Stimulated activated CD8-positive, alpha-beta memory T cell treated with anti-CD3 and anti-CD28 coated beads, Interleukin-2, amount 100 ng/mL, for 48 hours (primary cell): ENCODE measurements at places on chromosomes 12 and 14.

GRCh38 chr12:56104109-56104814 is at the start of gene PA2G4:
Gene PA2G4 (plus strand): TSS chr12:56104559. CDS start chr12:56104738, 179 bp downstream.
- DNase-seq = peak; percentile 96

GRCh38 chr12:102321305-102322082 is 123.9 kb upstream of the PMCH start:
- DNase-seq = no peak

- no peak for DNase-seq
These were observed 30.6 kb downstream of the ATF7IP start for GRCh38 chr12:14396071-14396470.

- no peak for DNase-seq
These were observed 25.0 kb downstream of the PRICKLE1 start for GRCh38 chr12:42564556-42564955.

DNA sequence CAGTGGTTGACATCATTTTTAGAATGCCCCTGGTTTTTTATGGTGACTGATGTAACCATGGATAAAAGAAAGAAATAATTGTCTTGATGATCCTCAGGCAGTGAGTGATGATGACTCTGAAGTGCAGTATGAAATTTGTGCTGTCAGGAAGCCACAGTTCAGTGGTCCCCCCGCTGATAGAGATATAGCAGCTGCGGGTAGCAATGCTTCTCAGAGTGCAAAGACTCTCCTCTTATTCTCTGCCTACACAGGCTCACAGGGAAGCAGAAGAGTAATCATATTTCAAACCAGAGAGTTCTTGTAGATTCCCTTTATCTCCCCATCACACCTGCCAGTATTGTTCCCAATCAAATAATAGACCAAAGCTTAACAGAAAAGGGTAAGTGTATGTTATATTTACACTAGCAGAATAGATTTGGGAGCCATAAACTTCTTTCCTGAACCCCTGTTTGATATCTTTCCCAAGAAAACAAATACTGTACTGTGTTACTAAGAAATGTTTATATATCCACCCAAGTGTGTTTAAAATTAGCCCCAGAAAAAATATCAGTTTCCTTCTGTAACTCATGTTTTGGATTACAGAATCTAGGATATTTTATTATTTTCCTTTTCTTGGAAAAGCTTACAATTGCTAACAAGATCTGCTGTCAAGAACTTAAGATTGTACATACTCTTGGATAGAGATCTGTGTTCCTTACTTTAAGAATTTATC is 1817.4 kb upstream of the FLRT2 start:
- DNase-seq = no peak

DNA sequence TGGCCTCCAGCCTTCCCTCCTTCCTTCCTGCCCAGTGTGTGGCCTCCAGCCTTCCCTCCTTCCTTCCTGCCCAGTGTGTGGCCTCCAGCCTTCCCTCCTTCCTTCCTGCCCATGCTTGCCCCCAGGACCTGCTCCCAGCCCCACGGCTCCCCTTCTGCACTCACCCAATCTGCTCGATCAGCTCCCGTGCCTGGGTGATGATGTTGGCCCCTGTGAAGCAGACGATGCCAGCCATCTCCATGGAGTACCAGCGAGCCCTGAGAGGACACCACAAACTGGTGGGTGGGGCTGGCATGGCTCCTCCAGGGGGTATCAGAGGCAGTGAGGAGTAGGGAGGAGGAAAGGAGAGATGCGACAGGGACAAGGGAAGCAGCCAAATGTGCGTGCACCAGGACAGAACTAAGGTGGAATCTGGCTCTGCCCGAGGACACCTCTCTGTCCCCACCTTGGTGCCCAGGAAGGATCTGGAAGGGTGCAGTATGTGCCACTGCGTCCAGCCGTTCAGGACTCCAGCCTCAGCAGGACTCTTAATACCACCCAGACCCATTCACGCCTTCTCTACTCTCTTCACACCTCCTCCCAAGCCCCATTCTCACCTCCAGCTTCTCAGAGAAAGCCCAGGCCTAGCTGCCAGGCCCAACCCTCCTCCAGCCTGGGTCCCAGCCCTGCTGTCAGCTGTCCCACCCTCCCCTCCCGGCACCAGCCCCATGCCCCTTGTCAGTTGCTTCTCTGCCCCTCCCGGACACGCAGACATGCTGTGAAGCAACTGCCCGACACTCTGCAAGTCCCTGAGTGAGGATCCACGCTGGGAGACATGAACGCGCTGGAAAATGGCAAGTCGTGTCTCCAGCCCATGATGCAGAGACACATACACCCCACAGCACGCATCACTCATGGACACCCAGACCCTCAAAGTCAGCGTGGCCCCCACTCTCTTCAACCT is 22.7 kb downstream of the POLE start:
- no peak for DNase-seq

- DNase-seq = no peak
These were observed 81.4 kb downstream of the FRMD6 start for GRCh38 chr14:51733147-51733546.

GRCh38 chr14:49051328-49052060 is 534.7 kb downstream of the RPS29 start:
- DNase-seq = no peak

DNA sequence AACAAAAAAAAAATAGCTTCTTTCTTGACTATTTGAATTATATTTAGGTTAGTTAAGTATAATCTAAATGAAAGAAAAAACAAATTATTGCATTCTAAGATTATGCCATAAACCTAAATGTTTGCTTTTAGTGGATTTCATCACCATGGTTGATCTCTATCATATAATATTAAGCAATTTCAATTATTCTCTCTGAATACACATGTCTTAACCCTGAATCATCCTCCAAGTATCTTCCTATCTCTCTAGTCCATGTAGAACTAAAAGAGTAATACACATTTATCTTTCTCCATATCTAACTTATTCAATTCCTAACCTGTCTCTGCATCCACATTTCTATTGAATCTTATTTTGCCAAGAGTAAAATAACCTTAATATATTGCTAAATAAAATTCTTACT is 59.6 kb downstream of the PPFIA2 start:
- no peak for DNase-seq

GRCh38 chr14:104228716-104229533 is 90.5 kb downstream of the KIF26A start:
- no peak for DNase-seq

DNA sequence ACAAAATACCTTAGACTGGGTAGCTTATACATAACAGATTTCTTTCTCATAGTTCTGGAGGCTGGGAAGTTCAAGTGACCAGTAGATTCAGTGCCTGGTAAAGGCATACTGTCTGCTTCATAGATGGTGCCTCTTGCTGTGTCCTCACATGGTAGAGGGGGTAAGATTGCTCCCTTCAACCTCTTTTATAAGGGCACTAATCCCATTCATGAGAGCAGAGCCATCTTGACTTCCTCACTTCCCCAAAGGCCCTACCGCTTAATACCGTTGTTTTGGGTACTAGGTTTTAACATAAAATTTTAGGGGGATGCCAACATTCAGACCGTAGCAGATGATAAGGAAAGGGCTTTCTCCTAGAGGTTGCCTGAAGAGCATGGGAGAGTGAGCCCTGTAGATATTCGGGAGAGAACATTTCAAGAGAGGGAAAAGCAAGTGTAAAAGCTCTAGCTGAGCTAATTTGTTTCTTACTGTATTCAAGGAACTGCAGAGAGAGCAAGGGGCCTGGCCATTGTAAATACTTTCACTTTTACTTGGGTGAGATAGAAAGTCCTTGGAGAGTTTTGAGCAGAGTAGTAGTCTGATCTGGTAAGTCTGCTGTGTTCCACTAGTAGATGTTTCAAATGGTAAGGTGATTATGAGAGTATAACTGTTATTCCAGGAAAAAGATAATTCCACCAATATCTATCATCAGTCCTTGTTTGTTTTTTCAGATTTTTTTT is 27.3 kb downstream of the FRS2 start:
- no peak for DNase-seq

GRCh38 chr12:80412343-80412953 is 31.6 kb upstream of the PTPRQ start:
- no peak for DNase-seq

- no peak for DNase-seq
These were observed 927 bp upstream of the LRP6 start for GRCh38 chr12:12267742-12268200.

GRCh38 chr12:14356147-14356546 is 9.3 kb upstream of the ATF7IP start:
- no peak for DNase-seq

DNA sequence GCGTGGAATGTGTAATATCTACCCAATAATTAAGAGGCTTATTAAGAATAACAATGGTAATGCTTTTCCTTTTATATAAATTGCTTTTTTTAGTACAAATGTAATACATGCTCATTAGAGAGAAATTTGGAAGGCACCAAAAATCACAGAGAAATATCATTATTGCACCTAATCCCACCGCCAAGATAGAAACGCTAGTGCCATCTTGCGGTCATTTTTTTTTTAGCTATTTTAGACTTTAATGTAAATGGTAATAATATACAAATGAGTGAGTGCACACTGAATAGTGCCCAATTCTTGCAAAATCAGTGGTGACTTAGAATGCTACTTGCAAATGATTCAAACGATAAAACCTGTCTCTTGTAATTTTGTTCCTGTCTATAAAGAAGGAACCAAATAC is 576.8 kb upstream of the TMEM132C start:
- DNase-seq = no peak

GRCh38 chr14:77133720-77134338 is 7.8 kb downstream of the ZDHHC22 start:
- peak; percentile 39 for DNase-seq

DNA sequence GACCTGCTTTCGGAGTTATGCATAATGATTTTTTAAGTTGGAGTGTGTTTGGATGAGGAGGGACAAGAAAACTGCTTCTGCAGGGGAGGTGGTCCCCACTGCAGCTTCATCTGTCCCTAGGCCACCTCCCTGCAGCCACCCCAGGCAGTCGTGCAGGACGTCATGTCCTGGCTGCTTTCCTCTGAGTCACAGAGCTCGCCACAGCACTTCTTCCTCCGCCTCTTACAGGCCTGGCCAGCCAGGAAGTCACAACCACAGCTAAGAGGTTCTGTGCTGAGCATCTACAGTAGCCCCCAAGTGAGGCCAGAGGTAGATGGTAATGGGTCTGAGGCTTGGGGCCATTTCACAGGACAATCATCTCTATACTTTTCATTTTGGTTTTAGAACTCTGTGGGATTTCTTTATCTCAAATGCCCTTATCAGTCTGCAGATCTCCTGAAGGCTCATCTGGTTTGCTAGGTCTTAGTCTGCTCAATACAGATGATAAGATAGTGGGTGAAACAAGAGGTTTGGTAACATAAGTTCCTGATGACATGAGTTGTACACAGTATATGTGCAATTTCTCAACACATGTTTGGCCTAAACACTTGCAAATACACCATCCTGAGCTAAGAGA is 106.4 kb downstream of the ARF6 start:
- DNase-seq = peak; percentile 78

GRCh38 chr12:67637718-67638117 is 10.8 kb upstream of the DYRK2 start:
- no peak for DNase-seq

DNA sequence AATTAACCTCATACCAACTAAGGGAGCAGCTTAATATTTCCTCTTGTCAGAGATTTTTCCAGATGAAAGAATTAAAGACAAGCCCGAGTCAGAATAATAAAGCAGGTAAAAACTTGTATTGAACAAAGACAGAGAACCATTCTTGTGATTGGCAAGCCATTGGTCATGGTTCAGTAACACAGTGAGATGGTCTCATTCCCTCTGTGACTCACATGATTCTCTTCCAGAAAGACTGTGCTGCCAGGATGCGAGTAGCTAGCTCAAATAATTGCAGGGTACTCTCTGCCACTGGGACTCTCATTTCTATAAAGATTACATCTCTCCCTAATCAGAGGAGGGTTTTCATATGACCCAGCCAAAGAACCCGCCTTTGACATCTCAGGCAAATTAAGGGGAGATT is 179.4 kb downstream of the PHLDA1 start:
- no peak for DNase-seq

- DNase-seq = no peak
These were observed 3.0 kb downstream of the NUAK1 start for GRCh38 chr12:106135781-106136180.

DNA sequence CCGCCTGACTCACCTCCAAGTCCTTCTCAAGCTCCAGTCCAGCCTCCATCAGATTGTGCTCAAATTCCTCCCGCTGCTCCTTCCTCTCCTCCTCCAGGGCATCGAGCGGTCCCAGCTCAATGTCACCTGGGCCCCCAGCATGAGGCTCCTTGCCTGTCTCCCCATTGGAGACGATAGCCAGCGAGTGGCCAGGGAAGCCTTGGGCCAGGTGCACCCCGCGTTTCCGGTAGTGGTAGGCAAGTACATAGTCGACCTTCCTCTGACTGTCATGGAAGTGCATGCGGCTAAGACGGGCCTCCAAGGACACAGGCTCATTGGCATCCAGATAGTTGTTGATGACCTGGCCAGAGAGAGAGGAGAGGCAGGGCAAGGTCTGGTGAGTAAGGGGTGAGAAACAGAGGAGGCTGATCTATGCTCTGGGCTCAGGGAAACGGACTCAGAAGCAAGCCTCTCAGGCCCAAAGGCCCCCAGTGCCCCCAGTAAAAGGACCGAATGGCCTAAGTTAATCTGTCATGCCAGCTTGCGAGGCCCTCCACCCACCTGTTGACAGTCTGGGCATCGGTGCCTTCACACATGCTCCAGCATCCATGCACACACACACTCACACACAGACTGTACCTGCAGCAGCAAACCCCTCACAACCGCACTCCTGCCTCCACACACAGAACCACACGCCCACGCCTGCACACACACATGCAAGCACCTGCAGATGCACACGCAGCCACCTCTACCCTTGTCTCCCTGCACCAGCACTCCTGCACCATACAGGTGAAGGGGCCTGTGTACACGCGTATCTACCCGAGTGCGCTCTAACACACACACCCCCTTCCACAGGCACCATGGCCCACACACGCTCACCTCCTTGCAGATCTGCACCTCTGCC is 23.8 kb downstream of the ANO2 start:
- no peak for DNase-seq

GRCh38 chr12:20403230-20403629 is 34.9 kb downstream of the PDE3A start:
- no peak for DNase-seq

DNA sequence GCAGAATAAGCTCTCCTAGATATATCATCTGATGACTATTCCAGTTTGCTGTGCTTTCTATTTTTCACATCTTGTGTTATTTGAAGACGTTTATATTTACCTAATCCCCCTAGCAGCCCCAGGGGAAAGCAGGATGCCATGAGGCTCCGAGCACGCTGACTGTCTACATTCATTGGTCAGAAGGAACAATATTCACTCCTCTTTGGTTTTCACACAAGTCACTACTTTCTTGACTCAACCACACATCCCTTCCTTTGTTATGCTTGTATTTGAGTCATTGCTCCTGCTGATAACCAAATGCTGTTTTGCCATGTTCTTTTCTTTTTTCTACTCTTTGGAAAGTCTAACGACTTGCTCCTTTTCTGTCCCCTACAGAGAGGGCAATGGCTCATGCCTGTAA is 86.5 kb upstream of the SLC38A2 start:
- DNase-seq = no peak

- DNase-seq = no peak
These were observed 39.1 kb downstream of the TSPAN9 start for GRCh38 chr12:3116106-3116844.

GRCh38 chr14:51094282-51094821 is 553 bp downstream of the TRIM9 start:
- DNase-seq = peak; percentile 5
